GM13977 (cell line): ENCODE measurements at places on chromosomes 2 and 18.
A peak's percentile ranks its signal among the peaks of the same experiment; 100 is the strongest.

- DNase-seq = peak; percentile 45
These were observed 7.9 kb upstream of the LBH start for GRCh38 chr2:30223413-30223874.

DNA sequence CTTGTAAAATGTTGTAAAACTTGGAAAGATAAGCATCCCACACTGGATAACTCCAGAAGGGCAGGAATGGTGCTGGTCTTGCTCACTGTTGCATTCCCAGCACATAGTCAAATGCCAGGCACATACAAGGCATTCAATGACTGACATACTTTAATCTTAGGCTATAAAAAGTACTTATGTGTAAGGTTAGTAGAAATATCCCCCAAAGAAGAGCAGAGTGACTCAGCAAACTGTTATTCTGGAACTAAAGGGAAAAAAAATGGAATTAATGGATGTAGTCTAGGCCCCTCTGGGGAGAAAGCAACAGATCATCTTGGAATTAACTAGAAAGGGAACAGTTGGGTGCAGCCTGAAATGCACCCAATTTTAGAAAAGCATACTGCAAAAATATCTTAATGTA is 9.0 kb downstream of the ZBTB14 start:
- no peak for DNase-seq

GRCh38 chr2:187545238-187545751 is 8.9 kb downstream of the TFPI start:
- DNase-seq = no peak

DNA sequence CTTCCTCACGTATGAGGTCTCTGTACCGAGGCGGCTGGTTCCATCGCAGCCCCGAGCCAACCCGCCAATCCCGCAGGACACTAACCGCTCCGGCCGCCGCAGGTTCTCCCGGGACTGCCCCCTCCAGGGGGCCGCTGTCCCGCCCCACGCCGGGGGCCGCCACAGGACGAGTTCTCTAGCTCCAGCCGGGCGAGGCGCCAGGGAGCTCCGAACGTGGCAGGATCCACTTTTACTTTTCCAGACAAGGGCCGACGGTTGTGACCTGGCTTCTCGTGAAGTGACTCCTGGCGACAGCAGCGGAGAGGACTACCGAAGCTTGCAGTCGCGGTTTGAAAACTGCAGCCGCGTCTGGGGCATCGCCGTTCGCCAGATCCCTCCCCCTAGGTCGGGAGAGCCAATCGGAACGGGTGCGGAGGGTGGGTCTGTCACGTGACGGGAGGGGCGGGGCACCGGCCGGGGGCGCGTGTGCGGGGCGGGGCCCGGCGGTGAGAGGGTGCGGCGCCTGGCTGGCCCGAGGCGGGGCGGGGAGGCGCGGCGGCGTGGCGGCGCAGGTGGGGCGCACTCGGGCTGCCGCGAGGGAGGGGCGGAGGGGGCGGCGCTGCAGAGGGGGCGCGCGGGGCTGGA is at the start of gene STK17B:
Gene STK17B, minus strand, starts transcription at position 331 of the 624 bp plus-strand sequence. CDS start 8,195 bp downstream, outside the sequence.
- peak; percentile 96 for DNase-seq

GRCh38 chr2:152870239-152870638 is 151.8 kb downstream of the ARL6IP6 start:
- no peak for DNase-seq
